HL-60 (cell line): ENCODE measurements at places on chromosomes 6 and 20.

DNA sequence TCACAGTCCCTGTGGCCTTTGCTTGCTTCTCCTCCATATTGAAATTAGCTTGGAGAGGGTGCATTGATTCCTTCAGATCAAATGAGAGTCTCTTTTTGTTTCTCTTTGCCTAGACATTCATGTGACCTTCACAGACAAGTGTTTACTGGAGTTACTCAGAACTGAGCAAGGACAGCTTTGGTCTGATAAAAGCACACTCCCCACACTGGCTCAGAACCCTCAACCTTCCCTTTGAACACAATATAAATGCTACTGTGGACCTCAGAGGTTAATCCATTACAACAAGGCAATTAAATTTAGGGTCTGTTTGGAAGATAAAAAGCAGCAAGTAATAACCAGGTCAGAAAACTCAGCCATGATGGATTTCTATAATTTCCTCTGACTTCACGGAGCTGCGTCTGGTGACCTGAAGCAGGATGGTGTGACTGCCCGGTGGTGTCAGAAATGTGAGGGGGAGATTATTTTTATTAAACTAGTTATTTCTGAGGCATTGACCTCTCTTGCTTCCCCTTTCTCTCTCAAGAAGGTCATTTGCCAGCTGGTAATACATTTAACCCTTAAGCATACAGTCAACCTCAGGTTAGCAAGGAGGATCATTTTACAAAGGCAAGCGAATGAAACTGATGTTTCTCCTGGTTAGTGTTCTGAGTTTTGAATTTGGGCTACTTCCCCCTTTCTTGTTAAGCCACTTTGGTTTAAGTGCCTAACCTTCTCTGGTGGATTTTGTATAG is 208.2 kb downstream of the CLIC5 start:
- DNase-seq = no peak

- no peak for DNase-seq
Observed at GRCh38 chr6:148445620-148446019, 103.0 kb downstream of the SASH1 start.

- DNase-seq = no peak
Observed at GRCh38 chr20:4132956-4133355, 117.6 kb upstream of the RNF24 start.

GRCh38 chr6:35043381-35044130 is 97.6 kb downstream of the TCP11 start:
- DNase-seq = peak; percentile 34

DNA sequence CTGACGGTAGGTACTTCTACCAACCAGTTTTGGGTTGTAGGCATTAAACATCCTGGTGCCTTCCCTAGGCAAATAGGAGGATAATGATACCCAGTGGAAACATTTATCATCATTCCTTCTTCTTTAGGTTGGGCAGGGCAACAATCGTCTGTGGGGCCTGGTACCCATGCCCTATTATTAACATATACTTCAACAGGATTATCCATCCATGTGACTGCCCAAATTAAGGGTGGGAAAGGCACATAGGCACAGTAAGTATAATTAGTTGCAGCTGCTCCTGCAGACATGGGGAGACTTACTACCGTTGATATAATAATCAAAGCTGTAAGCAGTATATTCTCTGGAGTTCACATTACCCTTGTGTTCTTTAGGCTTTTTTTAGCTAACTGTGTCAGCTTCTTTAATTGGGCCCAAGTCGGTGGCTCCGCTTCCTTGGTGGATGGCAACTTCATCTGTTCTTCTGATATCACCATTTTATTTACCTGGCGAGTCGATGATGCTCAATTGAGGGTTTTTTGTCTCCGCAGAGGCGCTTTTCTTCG is 16.8 kb downstream of the RPL7L1 start:
- DNase-seq = no peak

GRCh38 chr6:53172468-53172803 is 23.8 kb upstream of the GCM1 start:
- no peak for DNase-seq

DNA sequence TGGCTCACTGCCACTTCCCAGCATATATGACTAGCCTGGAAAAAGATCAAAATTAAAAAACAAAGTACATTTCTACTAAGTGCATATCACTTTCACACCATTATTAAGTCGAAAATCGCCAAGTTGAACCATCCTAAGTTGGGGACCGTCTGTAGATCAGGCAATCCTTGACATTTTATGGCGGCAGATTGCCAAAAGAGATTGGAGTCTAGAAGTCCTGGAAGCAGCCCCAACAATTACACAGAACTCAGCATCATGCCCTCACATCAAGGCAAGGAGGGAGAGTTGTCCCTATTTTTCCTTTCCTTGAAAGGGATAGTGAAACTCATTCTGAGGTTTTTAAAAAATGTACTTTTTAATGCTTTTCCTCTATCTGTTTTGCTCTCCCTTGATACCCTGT is 30.7 kb downstream of the SLC22A3 start:
- no peak for DNase-seq

GRCh38 chr6:139372326-139373153 is 1.9 kb downstream of the CITED2 start:
- no peak for DNase-seq

DNA sequence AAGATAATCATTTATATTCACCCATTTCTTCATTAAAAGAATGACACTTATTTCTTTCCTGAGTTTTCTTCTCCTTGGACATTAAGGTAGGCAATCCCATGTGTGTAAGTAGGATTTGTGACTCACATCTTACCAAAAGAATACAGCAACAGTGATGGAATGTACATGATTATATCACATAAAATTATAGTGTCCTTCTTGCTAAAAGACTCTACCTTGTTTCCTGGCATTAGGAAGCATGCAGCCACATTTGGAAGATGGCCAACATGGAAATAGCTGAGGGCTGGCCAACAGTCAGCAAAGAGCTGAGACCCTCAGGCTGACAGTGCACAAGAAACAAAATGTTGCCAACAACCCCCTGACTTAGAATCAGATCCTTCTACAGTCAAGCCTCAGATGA is 327.9 kb upstream of the MARCKS start:
- DNase-seq = no peak

DNA sequence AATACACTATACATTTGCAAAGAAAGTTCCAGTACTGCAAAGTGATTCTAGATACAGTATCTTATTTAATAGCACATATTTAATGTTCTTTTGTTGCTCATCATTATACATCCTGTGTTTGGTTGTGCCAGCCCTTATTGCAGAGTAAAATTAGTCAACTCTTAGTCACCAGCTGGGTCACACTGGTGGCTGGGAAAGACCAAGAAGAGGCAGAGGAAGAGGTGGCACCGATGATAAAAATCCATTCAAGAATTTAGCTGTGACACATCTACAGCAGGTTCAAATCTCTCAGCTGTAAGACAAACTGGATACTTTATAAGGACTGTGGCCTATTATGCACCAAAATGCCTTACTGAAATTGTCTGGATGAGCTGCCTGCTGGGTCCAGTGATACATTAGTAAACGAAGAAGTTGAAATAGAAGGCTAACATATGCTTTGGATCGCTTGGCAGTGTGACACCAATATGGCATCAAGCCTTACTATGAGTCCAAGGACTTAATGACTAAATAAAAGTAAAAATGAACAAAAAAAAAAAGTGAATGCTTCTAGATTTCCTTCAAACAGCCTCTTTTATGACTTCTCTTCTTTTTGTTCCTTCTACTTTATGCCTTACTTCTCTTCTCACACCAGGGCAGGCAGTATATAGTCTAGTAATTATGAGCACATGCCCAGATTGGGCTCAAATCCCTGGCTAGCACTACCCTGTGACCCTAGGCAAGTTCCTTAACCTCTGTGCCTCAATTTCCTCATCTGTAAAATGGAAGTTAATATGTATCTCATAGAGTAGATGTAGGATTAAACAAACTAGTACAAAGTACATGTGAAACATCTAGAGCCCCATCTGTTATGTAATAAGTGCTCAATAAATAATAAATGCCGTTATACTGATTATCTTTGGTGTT is 29.4 kb upstream of the RNF8 start:
- no peak for DNase-seq

DNA sequence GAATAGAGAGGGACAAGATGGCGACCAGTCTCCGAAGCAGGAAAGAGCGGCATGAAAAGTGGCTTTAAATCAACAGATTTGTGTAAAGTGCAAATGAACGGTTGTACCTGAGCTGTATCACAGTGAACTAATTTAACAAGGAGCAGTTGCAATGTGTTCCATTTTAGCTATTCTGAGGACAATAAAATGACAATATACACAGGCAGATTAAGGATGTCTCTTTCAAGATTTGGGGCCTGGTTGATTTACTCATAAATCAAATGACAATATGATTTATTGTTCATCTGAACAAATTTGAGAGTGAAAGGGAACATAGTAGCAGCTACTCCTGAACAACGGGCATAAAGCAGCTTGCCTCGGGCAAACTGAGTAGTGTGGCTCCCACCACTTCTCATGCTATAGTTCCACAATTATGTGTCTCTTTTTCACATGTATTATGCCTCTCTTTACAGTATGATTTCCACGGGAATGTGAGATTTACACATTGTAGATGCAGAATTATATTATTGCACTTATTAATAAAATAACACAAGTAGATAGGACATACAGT is 204.1 kb upstream of the AGPAT4 start:
- no peak for DNase-seq

DNA sequence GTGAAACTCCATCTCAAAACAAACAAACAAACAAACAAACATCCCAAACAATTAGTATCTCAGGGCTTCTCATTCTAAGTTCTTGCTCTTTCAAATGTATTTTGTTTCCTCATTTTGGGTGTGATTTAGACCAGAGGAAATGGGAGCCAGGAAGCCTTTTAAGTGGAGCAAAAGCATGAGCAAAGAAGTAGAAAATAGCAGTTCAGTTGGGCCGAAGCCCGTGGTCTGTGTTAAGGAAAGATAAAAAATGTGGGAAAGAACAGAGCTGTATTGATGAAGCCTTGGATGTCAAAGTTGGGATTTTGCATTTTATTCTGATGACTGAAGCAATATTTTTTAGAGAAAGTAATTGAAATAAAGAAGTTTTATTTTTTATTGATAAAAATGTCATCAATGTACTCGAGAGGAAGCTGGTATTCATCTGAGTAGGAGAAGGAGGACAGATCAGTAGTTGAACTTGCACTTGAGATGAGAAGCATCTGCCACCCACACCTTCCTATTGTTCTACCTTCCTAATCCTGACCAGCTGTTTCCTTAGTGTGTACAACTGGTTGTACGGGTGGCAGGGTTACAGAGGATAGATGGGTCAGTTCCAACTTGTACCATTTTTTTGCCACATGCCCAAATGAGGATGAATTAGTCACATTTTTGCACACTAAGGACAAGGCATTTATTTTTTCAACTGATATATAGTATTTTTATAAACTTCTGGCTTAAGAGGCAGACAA is 56.1 kb downstream of the KIAA0408 start:
- no peak for DNase-seq

GRCh38 chr6:35178932-35179832 is 34.6 kb upstream of the SCUBE3 start:
- no peak for DNase-seq

GRCh38 chr20:10906834-10907233 is 233.0 kb upstream of the JAG1 start:
- DNase-seq = no peak

GRCh38 chr6:41561931-41562911 is 16.0 kb downstream of the FOXP4 start:
- DNase-seq = no peak

DNA sequence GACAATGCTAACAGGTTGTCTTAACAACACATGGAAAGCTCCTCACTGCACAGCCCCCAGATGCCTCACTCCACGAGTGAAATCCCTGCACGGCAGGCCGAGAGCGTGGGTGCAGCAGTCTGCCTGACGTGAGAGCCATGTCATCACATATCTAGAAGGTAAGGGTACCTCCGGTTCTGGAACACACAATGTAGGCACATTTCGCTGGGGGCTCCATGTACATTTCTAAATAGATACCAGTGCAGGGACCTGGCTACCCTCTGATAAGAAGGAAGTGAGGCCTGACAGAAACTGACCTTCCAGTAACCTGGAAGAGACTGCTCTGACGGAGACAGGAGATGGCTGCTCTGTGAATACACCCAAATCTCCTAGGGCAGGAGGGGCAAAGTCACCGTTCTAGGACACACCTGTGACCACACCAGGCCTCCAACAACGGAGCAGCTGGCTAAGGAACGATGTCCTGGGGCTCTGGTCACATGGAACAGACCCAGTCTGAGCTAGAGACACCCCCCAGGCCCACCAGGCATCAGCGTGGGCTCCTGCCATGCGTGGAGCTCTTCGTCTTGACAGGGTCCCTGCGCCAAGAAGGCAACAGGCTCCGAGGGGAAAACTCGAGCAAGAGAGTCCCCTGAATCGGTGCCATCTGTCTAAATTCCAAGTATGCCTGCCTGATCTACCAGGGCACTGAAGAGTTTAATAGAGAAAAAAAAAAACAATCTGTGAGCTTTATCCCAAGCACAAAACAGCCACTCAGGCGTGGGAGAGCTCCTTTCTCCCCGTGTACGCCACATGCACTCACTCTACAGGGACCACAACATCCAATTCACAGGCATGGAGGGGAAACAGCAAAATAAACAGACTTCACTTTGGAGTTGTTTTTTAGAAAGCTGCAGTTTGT is 27.5 kb downstream of the RNASET2 start:
- DNase-seq = no peak

- DNase-seq = peak; percentile 24
Observed at GRCh38 chr20:23937303-23938117, 51.1 kb downstream of the GGTLC1 start.

- DNase-seq = no peak
Observed at GRCh38 chr6:108133594-108134179, 32.1 kb upstream of the NR2E1 start.

GRCh38 chr6:118864341-118865099 is 29.4 kb upstream of the ASF1A start:
- peak; percentile 12 for DNase-seq

GRCh38 chr20:23541776-23542175 is 26.5 kb downstream of the CST9L start:
- DNase-seq = no peak

DNA sequence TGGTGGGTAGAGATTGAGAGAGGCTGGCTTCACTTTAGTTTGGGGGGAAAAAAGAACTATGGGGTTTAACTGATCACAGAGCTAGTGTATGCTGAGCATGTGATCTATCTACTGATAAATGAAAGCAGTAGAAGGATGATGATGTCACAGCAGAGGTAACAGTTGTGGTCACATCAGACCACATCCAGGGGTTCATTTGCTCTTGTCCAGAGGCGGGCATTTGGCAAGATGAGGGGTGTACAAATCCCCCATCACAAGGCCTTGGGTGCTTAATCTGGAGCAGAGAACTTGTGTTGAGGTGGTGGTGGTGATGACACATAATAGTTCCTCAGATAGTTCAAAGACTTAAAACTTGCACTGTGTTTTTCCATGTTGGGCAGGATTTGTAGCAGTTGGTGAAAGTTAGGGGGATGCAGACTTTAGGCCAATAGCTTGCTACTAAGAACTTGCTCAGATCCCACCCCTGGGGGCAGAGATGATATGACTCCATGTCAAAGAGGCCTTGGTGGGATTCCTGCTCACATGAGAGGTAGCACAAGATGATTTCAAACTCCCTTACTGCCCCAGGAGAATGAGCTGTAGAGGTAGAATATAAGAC is 63.4 kb downstream of the PRDM1 start:
- DNase-seq = no peak
